Anterior cingulate cortex (tissue), 58 donors: ENCODE measurements at places on chromosomes 7 and 10.

- DNase-seq = no peak
Measured at GRCh38 chr7:97025983-97026714, 1.5 kb upstream of the DLX5 start.

- no peak for DNase-seq
Measured at GRCh38 chr7:135980665-135981180, 3.6 kb upstream of the MTPN start.

GRCh38 chr7:18536486-18536885 is 40.9 kb downstream of the HDAC9 start:
- DNase-seq = no peak

DNA sequence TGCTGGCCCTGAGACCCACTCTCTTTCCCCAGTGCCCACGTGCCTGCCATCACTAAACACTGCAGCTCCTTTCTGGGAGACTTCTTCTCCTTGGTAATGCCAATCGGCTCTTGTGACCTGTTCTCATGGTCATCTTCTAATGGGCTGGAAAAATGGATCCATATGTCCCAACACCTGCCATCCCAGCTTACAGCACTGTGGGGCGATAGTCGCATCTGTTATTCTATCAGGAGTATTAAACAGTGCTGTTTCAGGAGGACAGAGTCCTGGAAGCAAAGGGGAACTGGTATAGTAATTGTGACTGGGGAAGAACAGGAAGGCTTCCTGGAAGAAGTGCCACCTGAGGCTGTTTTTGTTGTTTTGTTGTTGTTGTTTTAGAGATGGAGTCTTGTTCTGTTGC is 411.2 kb downstream of the GLRX3 start:
- no peak for DNase-seq

DNA sequence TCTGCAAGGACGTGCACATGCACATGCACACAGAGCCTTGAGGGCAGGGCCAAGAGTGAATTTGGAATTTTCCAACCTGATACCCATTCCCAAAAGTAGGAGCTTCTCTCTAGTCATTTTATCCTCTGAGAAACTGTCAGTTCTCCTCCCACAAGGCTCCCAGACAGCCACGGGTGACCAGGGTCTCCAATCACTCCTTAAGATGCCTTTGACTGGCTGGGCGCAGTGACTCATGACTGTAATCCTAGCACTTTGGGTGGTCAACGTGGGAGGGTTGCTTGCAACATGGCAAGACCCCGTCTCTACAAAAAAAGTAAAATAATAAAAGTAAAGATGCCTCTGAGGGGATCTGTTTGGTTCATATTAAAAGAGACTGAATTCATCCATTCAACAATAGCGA is 13.2 kb downstream of the SCD start:
- no peak for DNase-seq

DNA sequence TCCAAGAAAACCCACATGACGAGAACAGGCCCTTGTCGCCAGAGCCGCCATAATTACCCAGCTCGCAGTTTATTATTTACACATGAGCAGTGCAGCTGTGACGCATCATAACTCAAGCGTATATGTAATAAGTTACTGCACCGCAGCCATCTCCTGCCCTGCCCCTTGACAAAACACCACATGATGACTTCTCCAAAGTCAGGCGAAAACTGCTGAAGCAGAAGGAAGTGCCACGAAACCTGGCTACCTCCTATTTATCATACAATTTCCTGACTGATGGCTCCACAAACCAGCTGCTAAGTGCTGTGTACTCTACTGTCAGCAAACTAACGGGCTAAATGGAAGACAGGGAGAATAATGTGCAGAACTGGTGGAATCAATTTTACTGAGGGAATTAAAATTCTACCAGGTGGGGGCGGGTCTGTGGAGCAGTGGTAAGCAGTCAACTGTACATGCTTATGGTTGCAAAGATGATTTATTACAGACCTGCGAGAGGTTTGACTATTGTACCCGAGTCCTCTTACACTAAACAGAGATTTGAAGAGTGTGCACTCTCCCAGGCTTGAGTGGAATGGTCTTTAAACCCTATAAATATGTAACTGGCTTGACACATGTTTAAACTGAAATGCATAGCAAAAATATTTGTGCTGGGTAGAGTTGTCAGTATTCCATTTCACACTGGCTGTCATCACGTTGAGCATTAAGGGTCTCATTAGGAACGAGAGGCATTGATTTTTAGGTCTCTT is 156.0 kb downstream of the GLI3 start:
- no peak for DNase-seq

GRCh38 chr10:93006435-93007039 is 54.1 kb upstream of the CYP26C1 start:
- no peak for DNase-seq

DNA sequence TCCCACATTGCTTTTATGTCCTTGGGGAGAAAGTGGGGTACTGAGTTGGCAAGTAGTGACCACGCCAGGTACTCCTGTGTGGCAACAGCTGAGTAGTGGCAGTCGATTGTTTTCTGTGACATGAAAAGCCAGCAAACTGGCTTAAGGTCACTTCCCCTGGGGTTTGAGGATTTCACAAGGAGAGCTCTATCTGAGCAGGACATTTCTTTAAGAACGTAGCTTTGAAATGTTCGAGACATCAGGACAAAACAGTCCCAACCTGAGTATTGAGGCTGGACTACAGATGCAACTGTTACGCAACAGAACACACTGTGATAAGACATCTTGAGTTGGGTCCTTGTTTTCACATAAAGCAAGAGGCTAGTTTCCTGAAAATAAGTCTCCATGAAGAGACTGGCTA is 146.7 kb upstream of the KLF14 start:
- DNase-seq = no peak

DNA sequence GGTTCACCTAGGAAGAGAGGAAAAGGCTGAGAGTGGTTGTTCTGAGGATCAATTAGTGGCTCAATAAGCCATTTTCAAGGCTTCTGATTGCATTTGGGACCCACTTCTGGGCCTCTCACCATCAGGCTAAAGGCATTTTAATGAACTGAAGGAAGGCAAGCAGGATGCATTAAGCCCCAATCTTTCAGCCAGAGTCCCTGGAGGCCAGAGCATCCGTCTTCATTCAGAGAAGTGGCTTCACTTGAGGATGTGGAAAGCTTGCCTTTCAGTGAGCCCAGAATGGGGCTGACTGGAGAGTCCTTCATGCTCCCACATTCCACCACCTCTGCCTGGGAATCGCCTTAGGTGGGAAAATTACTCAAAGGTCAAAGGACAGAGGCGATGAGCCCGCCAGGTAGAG is 41.8 kb downstream of the COL17A1 start:
- DNase-seq = no peak

GRCh38 chr10:91296471-91296870 is 76.0 kb downstream of the PCGF5 start:
- DNase-seq = no peak

DNA sequence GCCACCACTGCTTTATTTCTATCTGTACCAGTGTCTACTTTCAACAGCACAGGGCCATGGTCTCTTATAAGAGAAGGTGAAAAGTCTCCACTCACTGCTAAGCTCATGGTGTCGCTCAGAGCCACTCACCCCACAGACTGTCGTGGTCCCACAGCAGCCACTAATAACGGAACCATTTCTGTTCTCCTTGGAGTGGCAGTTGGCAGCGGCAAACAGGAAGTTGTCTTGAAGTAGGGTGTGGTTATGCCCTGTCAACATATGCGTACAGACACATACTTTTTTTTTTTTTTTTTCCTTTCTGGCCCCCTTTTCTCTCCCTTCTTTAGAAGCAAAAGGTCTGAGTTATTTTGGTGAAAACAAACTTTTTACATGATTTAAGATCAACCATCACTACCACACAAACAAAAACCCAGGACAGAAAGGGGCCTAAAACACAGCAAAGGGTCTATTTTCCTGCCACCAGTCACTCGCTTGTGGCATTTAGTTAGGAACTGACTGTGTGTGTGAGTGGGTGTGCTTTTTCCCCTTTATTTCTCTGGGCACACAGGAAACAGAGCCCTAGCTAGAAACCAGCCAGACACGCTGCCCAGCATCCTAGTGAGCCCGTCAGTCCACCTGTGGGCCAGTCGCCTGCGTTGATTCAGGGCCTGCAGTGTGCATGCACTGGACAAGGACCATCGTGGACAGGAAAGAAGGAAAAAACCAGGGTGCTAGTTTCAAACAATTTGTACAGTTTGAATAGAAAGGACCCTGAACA is 96.7 kb upstream of the EFCAB10 start:
- no peak for DNase-seq

DNA sequence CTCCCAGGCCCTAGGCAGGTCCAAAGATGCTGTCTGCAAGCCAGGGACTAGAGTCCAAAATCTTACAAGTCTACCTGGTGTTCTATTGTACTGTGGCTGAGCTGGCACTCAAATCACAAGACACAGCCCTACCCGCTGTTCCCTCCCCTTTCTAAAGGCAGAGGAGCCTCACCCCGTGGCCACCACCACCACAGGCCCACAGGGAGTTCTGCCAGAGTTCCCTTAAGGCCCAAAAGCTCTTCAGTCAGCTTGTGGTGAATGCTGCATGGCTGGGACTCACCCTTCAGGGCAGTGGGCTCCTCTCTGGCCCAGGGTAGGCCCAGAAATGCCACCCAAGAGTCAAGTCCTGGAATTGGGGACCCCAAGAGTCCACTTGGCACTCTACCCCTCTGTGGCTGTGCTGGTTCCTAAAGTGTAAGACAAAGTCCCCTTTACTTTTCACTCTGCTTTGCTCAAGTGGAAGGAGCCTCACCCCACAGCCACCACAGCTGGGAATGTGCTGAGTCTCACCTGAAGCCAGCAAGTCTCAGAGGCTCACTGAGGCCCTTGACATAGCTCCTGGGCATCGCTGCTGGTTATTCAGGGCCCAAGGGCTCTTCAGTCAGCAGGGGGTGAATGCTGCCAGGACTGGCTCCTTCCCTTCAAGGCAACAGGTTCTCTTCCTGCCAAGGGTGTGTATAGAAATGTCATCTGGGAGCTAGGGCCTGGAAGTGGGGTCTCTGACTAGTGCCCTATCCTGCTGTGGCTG is 48.8 kb upstream of the PSAP start:
- no peak for DNase-seq

DNA sequence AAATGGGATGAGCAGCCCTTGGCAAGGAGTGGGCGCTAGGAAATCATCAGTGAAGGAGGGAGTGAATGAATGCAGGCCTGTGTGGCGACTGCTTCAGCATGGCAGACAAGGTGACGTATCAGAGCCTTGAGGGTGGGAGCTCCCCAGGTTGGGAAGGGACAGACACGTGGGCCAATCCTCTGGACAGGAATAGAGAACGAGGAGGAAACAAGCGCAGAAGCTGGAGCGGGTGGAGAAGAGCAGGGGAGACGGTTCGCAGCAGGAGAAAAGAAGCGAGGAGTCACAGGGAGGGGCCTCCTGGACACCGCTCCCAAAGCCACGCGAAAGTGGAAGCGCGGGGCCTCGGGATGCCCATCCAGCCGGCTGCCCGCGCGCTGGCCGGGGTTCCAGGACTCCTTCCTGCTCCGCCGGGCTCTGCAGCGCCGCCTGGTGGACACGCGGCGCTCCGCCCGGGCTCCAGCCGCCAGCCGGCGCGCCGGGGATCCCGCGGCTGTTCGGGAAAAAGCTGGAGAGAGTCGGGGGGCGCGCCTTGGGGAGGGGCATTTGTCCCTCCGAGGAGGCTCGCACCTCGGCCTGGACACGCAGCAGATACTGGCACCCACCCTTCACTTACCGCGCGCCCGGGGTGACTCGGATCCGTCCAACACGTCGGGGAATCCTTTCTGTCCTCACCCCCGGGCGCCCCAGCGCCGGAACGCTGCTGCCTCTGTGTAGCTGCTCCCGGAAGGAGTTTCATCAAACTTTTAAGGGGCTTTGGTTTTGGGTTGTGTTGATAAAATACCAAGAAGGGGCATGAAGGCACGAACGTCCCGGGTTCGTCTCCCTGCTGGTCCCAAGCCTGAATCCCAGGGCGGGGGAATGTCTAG is 6.3 kb downstream of the ZNF503 start:
- no peak for DNase-seq

GRCh38 chr10:104487794-104488438 is 134.3 kb downstream of the CFAP58 start:
- DNase-seq = no peak

DNA sequence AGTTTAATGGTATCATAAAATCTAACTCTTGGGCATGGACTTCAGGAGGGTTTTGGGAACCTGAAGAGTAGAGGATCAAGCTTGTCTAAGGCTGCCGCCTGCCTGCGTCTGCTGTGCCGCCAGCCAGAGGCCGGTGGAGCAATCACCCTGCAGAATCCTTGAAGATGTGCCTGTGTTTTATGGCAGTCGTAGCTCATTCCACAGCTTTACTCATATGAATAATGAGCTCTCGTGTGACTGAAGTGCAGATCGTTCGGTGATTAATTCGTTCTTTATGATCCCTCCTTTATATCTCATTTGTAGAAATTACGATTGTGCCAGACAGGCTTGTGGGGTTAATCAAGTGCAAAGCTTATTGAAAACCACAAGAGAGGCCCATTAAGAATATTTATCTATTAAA is 100.8 kb downstream of the ACTR3B start:
- DNase-seq = no peak

DNA sequence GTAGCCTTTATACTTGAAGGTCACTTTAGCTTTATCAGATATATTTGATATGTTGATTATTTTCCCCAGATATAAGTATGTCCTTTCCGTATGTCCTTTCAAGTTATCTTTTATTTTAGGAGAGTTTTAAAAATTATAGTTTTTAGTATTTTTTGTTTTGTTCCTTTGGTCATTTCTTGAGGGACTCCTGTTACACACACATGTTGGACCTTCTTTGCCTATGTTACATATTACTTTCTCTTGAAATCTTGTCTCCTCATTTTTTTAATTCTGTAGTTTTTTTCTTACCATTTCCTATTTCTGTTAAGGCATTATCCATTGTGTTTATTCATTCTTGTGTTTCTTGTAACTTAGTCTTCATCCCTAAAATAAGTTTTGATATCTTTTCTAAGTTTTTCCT is 23.9 kb downstream of the GLCCI1 start:
- no peak for DNase-seq

DNA sequence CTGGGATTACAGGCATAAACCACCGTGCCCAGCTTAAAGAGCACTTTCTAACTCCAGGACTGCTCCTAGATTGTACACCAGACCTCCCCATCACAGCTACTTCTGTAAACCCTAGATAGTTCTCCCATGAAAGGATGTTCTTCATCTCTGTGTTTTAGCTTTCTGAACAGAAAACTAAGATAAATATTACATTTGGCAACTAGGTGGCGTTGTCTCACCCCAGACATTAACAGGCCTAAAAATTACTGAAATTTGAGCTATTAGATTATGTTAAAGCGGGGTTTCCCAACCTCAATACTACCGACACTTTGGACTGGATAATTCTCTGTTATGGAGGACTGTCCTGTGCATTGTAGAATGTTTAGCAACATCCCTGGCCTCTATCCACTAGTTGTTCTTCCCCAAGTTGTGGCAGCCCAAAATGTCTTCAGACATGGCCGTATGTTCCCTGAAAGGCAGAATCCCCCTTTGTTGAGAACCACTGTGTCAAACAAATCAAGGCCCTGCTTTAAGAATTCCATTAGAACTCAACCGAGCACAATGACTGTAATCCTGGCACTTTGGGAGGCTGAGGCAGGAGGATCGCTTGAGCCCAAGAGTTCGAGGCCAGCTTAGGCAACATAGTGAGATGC is 19.1 kb downstream of the ATOH7 start:
- DNase-seq = no peak
